ENCODE measurements at places on chromosomes 5 and 9.

DNA sequence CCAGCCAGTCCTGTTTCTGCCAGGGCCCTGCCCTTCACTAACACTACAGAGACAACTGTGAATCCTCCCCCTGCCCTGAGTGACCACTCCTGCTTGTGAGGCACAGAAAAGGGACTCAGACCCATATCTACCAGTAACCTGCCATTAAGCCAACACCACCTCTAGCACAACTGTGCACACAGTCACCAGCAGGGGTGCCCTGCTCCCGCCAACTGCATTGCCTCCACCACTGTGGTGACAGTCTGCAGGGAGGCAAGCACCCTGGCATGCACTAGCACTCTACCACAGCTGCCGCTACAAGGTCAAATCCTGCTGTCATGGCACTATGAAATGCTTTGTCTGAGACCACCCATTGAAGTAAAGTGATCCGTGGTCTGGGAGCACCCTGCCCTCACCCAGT lies 1028.5 kb upstream of the CDH9 start:
- ATAC-seq: no peak

GRCh38 chr5:87770601-87771121 lies 357.9 kb upstream of the CCNH start:
- no peak for ATAC-seq

- peak; percentile 68 for ATAC-seq
Observed at GRCh38 chr5:151047814-151048425, 27.5 kb downstream of the GPX3 start.

GRCh38 chr5:96548905-96549304 lies 113.3 kb upstream of the CAST start:
- ATAC-seq: no peak

- peak; percentile 80 for ATAC-seq
Observed at GRCh38 chr9:63817622-63818518, 1467.1 kb downstream of the FOXD4L5 start.
